ENCODE measurements at places on chromosomes 7 and 10. TPM values are rescaled to one million over a fixed set of nuclear protein-coding genes. Genes with fewer than 3 reads are reported as not detected.

OPN1SW gene
- not detected for total RNA-seq

LRRTM3 gene
- total RNA-seq = 0.05 TPM

FIGNL1 gene
- 62.4 TPM for total RNA-seq

USP6NL gene
- total RNA-seq = 15.2 TPM

ELFN1 gene
- total RNA-seq = 1.3 TPM
